ENCODE measurements at places on chromosomes 1 and 21.
A peak's percentile ranks its signal among the peaks of the same experiment; 100 is the strongest.

DNA sequence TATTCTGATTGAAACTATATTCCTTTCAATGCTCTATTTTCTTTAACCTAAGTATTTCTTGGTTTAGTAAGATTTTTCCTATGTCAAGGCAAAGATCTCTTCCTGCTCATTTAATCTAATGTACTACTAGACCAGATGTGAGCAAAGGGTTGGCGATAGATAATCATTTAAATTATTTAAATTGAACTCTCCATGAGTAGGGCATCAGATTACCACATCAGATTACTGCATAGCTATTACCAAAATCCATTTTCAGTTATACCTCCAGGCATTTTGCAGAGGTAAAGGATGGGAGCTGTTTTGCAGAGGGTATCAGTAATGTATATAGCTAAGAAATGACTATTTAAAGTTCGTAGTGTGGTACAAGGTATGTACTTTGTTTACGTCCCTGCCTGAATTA, 607.9 kb downstream of the PTPRC start:
- DNase-seq: no peak

- DNase-seq: no peak
Measured at GRCh38 chr1:150554086-150554452, 4.9 kb downstream of the ADAMTSL4 start.

DNA sequence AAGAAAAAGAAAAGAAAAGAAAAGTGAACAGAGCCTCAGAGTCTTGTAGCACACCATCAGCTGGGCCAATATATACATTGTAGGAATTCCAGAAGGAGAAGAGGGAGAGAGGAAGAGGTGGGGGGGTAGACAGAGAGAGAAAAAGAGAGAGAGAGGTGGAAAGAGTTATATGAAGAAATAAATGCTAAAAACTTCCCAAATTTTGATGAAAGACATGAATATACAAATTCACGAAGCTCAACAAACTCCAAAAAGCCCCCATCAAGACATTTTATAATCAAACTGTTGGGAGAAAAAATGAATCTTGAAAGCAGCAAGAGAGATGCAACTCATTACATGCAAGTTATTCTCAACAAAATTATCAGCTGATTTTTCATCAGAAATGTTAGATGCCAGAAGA, 41.5 kb upstream of the TSHB start:
- DNase-seq: no peak

DNA sequence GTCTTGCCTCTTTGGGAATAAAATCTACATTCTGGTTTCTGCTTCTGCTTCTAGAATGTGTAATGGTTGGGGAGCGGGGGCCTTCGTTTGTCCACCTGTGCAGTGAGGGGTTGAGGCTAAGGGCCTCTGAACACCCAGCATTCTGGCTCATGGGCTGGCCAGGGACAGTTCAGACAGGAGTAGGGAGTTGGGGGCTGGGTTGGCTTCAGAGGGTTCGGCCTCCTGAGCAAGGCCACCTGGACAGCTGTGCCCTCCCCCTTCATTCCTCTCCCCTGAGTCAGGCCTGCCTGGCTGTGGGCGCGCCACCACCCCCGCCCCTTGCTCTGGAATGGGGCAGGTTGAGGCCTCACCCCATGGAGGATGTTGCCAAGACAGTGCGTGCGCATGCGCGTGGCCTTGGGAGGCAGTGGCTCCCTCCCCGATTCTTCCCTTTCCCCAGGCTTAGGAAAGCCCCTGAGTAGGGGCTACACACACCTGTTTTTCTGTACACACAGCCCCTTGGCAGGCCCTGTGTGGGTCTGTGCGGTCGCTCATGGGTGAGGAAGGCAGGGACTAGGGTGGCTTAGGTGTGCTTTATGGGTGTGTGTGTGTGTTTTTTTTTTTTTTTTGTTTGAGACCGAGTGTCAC, 57.0 kb downstream of the YARS1 start:
- no peak for DNase-seq

DNA sequence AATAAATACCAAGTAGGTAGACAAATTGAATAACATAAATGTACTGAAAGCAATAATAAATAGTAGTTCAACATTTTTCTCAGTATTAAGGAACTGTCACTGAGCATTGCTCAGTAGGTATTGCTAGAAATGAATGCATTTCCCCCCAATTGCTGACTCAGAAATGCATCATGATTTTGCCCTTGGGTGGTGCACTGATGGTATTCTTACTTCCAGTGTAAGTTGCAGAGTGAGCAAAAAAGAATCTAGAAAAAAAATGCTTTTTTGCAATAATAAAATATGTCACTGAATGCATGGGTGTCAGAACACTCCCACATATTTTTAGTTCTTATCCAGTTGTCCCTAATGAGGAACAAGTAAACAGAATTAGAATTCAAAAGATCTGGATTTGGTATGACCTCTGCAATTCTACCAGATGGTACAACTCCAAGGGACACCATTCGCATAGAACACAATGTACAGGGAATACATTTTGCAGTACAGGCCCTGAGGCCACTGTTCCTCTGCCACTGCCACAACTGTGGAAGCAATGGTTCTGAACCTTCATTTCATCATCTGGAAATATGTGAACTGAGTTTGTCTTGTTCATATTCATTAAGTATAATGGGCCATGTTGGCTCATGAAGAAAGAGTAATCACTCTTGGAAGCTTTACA, 78.0 kb downstream of the ATP6V1G3 start:
- DNase-seq: no peak

- no peak for DNase-seq
Measured at GRCh38 chr1:76330991-76331603, 256.6 kb downstream of the ST6GALNAC3 start.

- no peak for DNase-seq
Measured at GRCh38 chr1:93662481-93663207, 19.0 kb downstream of the BCAR3 start.

- DNase-seq: no peak
Measured at GRCh38 chr1:40844079-40844478, 18.1 kb downstream of the CITED4 start.

DNA sequence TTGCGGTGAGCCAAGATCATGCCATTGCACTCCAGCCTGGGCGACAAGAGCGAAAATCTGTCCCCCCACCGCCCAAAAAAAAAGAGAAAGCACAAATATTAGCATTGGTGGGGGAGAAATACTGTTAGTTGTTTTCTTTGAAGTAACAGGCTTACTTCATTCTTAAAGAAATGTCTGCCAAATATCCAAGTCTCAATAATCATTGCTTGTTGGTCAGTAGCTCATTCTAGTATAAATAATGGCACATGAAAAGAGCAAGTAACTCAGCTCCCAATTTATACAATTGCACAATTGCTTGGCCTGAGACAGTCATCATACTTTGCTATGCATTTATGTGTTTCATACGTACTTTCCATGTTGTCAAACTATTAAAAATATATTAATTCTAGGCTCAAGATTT, 499.2 kb upstream of the PLXNA2 start:
- DNase-seq: no peak

- DNase-seq: no peak
Measured at GRCh38 chr1:41738475-41738874, 180.2 kb downstream of the HIVEP3 start.

- no peak for DNase-seq
Measured at GRCh38 chr1:33150522-33150921, 31.3 kb downstream of the TRIM62 start.

- no peak for DNase-seq
Measured at GRCh38 chr1:245614476-245614875, 459.7 kb downstream of the KIF26B start.

- DNase-seq: peak; percentile 22
Measured at GRCh38 chr1:81799939-81800694, 617 bp upstream of the ADGRL2 start.

DNA sequence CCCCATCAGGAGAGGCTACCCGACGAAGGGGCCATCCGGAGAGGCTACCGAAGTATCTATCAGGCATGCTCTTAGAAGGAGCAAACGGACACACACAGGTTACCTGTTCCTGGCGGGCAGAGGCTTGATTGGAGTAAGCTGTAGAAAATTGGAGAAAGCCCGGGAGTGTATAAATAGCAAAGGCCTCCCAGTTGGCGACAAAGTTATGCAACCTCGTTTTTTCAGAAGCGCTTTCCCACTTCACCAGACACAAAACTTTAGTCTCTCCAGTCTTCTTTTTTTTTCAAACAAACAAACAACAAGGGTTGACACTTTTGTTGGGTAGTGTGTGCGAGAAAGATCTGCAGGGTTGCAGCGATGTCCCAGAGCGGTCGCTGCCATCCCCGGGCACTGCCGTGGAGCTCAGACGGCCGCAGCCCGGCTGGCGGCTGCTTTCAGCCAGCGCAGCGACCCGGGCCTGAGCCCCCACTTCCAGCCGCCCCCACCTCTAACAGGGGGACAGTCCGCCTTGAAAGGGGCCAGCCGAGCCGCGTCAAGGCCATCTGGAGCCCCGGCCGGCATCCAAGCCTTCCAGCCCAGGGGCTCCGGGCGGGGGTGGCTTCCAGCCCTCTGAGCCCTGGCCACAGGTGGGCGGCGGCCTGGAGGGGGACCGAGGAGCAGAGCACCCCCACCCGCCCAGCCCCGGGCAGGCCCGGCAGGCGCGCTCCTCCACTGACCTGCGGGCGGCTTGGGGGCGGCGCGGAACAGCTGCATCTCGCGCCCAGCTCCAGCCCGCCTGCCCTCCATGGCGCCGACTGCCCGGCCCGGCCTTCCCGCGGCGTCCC, 616 bp downstream of the MCOLN3 start:
- DNase-seq: no peak

DNA sequence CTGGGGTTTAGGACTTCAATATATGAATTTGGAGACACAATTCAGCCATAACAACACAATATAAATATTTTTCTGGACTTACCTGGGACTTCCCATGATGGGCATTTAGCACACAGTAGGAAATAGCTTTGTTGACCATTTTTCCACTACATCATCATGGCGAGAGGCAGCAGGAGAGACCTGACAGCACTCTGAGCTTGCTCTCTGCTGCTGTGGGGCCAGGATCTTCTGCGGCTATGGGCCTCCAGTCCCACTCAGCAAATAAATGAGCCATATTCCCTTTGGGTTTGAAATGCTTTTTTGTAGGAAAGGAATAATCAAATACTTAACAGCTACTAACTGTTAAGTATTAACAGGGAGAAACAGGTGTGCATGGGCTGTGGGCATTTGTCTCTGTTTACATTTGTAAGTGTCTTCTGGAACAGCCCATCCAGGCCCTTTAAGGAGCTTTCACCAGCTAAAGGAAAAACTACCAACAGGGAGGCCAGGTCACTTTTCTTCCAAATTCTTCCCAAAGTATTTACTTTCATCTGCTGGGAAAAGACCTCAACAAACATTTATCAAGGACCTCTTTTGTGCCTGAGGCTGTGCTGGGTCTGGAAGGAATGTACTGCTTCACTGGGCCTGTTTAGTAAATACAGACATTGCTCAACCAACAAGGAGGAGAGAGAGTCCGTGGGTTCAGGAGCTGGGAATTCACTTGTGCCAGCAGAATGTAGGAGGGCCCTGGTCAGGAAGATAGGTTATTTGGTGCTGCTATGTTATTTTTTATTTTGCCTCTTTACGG, 133.2 kb downstream of the LRIG2 start:
- no peak for DNase-seq

DNA sequence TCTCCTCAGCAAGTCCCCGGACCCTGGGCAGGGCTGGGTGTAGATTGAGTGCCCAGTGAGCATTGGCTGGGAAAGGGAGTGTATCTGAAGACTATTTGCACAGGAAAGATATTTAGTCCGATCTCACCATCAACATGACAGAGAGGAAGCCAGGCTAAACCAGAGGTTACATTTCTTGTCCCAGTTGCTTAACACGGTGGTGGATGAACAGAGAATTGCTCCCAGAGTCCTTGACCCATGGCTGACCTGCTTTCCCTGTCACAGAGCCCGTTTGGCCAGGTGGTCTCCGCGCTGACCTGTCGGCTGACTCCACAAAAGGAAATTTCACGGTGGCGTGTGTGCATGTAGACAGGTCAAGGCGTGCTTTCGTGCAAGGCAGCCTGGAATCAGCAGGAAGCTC, 83.5 kb downstream of the BEND5 start:
- no peak for DNase-seq

DNA sequence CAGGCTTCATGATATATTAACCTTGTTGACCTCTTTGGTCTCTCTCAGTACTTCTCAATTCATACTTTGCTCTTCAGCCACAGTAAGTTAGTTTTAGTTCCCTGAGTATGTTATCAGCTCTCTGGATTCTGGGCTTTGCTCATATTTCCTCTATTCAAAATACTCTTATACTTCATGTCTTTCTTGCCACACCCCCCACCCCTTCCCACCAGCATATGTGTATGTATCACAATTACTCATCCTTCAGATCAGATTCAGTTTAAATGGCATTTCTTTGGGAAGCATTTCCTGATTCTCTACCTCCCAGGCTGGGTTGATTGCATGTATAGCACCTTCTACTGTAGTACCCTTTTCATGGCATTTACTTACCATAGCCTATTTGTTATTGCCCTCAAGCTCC, 28.3 kb downstream of the SLC30A7 start:
- DNase-seq: no peak

- peak; percentile 3 for DNase-seq
Measured at GRCh38 chr1:40344597-40344996, 27.5 kb upstream of the COL9A2 start.

- DNase-seq: no peak
Measured at GRCh38 chr21:28771790-28772501, 220.7 kb downstream of the LTN1 start.

- no peak for DNase-seq
Measured at GRCh38 chr1:114549137-114549536, 32.3 kb downstream of the BCAS2 start.

DNA sequence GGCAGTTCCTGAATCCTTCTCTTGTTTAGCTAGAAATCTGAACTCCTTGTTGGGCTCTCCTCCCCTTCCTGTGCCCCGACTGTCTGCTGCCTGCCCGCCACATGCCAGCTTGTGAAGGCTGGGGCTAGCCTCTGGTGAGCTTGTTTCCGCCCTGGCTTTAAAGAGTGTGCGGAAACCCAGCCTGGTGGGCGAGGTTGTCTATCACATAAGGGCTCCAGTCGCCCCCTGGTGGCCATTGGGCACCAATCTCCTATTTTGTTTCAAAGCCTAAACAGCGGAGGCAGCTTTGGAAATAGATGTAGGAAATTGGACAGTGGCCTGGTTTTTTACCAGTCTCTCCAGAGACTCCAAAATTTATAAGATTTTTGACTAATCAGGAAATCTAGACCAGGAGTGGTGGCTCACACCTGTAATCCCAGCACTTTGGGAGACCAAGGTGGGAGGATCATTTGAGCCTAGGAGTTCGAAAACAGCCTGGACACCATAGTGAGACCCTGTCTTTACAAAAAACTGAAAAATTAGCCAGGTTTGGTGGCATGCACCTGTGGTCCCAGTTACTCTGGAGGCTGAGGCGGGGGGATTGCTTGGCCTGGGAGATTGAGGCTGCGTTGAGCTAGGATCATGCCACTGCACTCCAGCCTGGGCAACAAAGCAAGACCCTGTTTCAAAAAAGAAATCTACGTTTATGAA, 9.8 kb downstream of the ATP8B2 start:
- DNase-seq: no peak

- DNase-seq: no peak
Measured at GRCh38 chr21:34202553-34203372, 129.4 kb downstream of the MRPS6 start.

- no peak for DNase-seq
Measured at GRCh38 chr1:229864686-229865230, 202.3 kb upstream of the GALNT2 start.

- no peak for DNase-seq
Measured at GRCh38 chr1:28141685-28142084, 34.8 kb downstream of the PTAFR start.
